ENCODE measurements at places on chromosomes 2 and 18.

DNA sequence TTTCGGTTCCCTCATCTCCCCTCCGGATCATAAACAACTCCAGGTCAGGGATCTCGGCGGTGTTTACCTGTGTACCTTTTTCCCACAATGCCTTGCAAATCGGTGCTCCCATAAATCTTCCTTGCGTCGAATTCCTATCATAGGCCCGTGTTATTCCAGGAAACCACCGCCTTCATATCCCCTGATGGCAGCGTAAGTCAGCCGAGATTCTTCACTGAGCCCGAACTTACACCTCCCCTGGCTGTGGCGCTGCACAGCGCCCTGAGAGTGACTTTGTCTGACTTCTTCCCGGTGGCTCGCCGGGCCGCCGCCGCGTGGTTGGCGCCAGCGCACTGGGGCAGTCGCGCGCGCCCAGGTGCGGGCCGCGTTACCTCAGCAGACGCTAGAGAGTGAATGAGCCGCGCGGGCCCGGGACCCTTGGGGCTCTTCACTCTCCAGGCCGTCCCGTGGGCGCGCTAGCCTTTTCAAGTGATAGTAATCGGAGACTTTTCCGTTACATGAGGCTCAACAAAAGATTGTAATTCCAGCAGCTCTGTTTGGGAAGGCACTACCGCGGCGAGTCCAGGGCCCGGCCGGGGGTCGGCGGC, 101.6 kb downstream of the SPTBN1 start:
- DNase-seq, result peak; percentile 50

GRCh38 chr2:25068217-25068616, 26.3 kb downstream of the EFR3B start:
- DNase-seq, result no peak

GRCh38 chr2:46239847-46240181, 57.4 kb upstream of the EPAS1 start:
- DNase-seq, result peak; percentile 43

DNA sequence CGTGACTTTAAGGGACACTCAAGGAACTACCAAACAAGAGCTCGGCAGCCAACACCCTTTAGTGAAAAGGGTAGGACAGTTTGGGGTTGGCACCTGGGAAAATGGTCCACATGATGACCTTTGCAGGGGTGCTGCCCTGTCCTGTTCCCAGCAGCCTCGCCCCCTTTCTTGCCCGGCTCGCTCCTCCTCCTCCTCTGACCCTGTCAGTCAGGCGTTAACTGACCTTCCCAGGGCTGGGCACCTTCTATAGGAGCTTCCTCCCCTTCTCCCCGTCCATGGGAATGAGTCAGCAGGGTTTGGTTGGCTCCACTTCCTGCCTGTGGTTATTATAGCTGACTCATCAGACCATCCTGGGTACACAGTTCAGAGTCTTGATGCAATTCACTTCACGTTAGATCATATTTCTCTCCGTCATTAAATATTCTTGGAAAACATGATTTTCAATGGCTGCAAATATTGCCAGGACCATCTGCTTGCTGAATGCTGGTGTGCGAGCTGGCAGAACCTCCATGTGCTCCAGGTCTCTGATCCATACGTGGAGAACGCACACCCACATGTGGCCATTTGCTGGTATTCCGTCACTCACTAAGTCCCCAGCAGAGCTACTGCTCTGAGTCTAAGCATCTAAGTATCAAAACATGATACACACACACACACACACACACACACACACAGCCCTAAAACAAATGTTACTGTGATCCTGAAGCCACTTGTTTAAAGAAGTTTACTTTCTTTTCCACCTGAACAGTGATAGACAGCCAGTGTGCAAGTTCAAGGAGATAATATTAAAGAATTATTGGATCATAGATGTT, 185.0 kb downstream of the ANAPC1 start:
- peak; percentile 28 for DNase-seq

- DNase-seq, result no peak
These were observed 101.1 kb upstream of the FZD7 start for GRCh38 chr2:201932511-201932910.

GRCh38 chr2:23684395-23685176, 242.3 kb downstream of the ATAD2B start:
- DNase-seq, result no peak

DNA sequence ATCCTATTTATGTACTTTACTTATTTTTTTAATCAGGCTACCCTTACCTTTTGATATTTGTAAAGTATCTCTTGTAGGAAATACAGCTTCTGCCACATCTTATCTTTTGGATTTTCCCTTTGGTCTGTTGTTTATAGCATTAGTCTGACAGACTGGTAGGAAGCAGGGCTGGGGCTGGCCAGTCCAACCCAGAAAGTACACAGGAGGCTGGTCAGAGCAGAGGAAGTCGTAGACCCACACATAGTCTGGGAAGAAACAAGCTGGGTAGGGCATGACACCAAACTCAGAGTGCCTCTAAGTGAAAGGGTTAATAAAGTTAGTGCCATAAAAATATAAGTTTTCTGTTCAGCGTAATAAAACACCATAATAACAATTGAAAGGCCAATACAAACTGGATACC, 51.7 kb downstream of the BOLA3 start:
- DNase-seq, result no peak

GRCh38 chr2:101478181-101479001, 3.5 kb upstream of the RFX8 start:
- no peak for DNase-seq

- DNase-seq, result no peak
These were observed 79.0 kb downstream of the TTC21B start for GRCh38 chr2:165874445-165875039.

GRCh38 chr2:235677937-235678336, 184.1 kb downstream of the AGAP1 start:
- DNase-seq, result no peak

- DNase-seq, result no peak
These were observed 686.7 kb downstream of the NR4A2 start for GRCh38 chr2:155645791-155646190.

GRCh38 chr2:17149945-17150344, 368.3 kb downstream of the RAD51AP2 start:
- DNase-seq, result no peak

- no peak for DNase-seq
These were observed 119.3 kb upstream of the IL1R2 start for GRCh38 chr2:101872480-101872879.

DNA sequence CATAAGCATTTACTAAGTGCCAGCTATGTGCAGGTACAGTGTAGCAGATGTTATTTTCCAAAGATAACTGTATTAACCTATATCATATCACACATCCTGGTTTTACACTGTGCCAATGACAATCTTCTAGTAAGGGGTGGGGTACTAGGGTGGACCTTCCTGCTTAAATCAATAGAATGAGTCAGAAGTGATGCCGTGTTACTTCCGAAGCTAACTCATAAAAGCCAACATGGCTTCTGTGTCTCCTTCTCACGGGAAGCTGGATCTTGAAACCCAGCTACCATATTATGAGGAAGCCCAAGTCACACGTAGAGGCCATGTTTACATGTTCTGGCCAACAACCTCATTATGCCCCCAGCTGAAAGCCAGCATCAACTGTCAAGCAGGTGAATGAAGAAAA, 59.1 kb downstream of the MRPL33 start:
- no peak for DNase-seq

- DNase-seq, result no peak
These were observed 12.0 kb downstream of the KCNK3 start for GRCh38 chr2:26704441-26704977.

- DNase-seq, result no peak
These were observed 5.4 kb downstream of the RND3 start for GRCh38 chr2:150482111-150482510.

- DNase-seq, result no peak
These were observed 154.6 kb downstream of the THADA start for GRCh38 chr2:43441195-43441594.

DNA sequence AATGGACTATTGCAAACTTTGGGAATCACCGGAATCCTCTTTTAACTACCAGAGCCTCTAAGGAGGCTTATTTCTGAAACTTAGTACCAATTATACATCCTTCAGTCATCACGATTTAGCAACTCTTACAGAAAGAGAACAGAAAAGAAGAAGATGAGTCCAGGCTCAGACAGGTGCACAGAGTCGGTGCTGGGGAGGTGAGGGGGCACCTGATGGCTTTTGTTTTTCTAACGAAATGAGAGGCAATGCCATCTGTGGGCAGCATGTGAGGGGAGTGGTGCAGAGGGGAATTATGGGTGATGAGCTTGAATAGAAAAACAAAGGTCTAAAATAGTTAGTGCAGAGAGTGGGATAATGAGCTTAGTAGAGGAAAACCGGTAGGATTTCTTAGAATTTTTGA, 522.6 kb downstream of the CMPK2 start:
- no peak for DNase-seq

GRCh38 chr2:179021258-179021657, 28.7 kb downstream of the CCDC141 start:
- no peak for DNase-seq

GRCh38 chr2:11387843-11388242, 43.4 kb upstream of the ROCK2 start:
- DNase-seq, result no peak

DNA sequence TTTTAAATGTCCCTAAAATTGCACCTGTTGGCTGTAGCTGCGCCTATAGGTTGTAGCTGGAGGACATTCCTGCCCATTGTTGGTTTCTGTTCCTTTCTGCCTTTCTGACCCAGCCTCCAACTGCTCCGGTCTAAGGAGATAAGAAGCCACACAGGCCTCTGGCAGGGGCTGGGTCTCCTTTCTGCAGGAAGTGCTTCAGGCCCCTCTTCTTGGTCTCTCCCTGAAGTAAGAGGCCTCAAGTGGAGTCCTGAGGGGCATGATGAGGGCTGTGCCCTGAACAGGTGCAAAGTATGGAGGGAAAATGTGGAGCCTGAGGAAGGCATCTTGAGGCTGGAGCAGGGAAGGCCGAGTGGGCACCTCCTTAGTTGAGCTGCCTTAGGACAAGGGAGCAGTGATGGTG, 10.4 kb upstream of the SFTPB start:
- DNase-seq, result no peak

DNA sequence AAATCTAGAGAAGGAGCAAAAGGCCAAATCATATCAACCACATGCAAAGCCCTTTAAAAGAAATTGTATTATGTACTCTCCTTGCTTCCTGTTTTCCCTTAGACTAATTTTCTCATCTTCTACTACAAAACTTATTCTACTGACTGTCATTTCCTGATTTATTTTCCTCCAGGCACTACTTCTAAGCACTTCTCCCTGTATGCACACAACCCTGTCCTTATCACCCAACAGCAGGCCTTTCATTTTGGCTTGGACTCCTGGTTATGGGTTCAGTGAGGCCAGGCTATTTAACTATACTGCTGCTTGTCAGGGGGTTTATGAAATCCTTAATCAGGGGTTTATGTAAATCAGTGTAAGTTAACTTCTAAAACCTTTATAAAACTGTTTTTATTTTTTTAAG, 205.1 kb upstream of the FAM98A start:
- DNase-seq, result no peak

- DNase-seq, result no peak
These were observed 24.1 kb downstream of the INPP4A start for GRCh38 chr2:98468621-98469236.

- no peak for DNase-seq
These were observed 8.7 kb upstream of the METAP1D start for GRCh38 chr2:171991027-171991426.

DNA sequence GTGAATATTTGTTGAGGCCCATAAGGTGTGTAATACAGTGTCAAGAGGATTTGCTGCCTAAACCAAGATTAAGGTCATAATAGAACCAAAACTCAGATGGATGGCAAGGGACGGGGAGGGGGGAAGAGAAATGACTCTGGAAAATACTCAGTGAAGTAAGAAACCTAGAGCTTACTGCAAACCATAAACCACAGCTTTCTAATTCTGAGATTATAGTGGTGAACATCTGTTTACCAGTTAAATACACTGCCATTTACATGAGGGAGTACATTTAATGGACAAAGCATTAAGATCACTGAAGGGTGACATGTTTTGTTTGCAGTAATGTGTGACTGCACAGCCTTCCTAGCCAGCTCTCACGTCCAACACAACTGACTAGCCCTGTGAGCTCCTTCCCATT, 19.8 kb downstream of the EVX2 start:
- DNase-seq, result no peak

GRCh38 chr2:23993736-23994269, 16.1 kb upstream of the MFSD2B start:
- no peak for DNase-seq

GRCh38 chr2:126356631-126357030, 299.3 kb upstream of the GYPC start:
- no peak for DNase-seq

Measured in activated CD4-positive, alpha-beta T cell treated with anti-CD3 and anti-CD28 coated beads for 24 hours (primary cell).